HepG2 (cell line): ENCODE measurements at places on chromosomes 16 and 17. TPM values are rescaled to one million over a fixed set of nuclear protein-coding genes. Genes with fewer than 3 reads are reported as not detected.

Gene TSPOAP1
- 0.25 TPM in 1 of 2 replicates, not detected in the other for polyA plus RNA-seq

- DNase-seq, result no peak
These were observed 68.0 kb downstream of the ABR start for GRCh38 chr17:1111599-1112443.

DNA sequence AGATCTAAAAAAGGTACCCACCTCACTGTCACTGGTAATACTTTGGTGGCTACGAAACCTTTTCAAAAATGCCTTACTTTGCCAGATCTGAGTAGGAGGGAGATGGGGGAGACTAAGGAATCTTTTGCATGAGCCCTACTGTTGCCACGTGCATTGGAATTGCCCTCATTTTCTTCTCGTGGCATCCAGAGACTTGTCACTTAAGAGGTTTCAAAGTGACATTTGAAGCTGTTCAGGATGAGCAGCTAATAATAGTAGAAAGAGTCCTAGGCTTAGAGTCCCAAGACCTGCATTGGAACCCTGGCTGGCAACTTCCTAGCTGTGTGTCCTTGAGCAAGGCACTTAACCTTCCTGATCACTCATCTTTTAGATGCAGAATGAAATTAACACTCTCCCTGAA lies 43.5 kb downstream of the GPRC5B start:
- DNase-seq, result no peak

Gene ABCA5
- polyA plus RNA-seq, result 9.7 and 12.2 TPM in 2 replicates

DNA sequence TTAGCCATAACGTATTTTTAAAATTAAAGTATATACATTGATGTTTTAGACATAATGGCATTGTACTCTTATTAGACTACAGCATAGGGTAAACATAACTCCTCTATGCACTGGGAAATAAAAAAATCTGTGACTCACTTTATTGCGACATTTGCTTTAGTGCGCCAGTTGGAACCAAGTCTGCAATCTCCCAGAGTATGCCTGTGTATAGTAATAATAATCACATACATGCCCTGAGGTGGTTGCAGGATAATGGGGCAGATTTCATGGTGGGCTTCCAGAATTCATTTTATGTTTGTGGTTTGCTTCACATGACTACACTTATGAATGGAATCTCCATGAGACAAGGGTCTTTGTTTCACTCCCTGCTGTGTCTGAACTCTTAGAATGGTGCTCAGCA lies 66.9 kb upstream of the N4BP1 start:
- DNase-seq, result no peak

DNA sequence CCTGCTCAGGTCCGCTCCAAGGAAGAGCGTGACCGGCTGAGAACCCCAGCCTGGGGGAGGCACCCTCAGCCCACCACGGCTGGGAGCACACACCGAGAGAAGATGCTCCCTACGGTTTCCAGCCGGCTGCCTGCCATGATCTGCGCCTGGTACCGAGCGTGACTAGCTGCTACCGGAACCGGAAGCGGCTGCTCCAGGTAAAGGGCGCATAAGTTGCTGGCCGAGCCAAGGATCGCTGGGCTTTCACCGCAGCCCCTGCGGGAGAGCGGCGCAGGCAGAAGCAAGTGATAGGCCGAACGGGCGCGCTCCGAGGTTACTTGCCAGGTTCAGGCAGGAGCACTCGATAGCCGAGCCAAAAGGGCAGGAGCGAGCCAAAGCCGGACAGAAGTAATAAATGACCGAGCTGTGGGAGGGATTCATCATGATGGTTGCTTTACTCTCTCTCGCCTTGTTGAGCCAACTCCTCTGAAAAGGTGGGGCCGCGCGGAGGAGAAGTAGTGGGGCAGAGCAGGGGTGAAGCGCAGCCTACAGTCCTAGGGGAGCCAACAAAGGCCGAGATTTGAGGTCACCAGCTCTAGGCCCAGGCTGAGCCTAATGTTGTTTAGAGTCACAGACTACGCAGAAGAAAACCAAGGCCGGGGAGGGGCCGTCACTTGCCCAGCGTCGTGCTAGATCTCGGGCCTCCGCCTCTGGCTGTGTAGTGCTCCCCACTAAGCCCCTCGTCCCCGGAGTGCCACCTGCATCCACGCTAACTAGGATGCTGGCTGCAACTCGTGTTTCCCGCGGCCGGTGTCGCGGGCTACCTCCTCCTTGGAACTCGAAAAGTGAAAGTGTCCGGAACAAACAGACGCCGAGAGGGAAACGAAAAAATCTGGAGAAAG lies at the start of gene MRPS23:
MRPS23 (minus strand) TSS at position 171 of the 881 bp plus-strand sequence; CDS start at position 137, 34 bp downstream.
- peak; percentile 99 for DNase-seq

DNA sequence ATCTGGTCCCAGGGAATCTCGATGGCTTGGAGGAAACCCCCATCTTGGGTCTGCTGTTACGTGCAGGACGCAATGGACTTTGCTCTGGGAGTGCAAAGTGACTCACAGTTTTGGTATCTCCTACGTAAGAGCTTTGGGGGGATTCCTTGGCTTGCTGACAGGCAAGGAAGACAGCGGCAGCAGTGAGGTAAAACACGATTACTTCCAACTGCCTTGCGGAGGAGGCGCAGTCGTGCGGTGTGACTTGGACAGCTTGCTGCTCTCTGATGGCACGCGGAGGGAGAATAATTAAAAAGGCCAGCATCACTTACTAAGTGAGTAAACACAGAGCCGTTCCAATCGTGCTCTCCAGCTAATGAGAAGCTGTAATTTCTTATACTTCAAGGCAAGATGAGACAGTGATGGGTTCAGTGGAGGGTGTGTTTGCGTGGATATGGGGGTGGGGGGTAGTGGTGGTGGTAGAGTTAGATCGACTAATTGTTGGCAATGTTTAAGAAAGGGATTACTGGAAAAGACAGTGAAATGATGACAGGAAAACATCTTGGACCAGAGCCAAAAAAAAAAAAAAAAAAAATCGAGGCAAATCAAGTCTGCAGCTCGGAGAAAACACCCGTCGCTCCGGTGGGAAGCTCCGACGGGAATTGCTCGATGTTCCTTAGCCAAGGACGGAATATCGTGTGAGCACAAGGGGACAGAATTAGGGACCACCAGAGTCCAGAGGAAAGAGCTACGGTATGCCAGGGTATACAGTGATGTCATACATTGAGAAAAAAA lies 184.8 kb upstream of the ZFHX3 start:
- DNase-seq, result peak; percentile 74

DNA sequence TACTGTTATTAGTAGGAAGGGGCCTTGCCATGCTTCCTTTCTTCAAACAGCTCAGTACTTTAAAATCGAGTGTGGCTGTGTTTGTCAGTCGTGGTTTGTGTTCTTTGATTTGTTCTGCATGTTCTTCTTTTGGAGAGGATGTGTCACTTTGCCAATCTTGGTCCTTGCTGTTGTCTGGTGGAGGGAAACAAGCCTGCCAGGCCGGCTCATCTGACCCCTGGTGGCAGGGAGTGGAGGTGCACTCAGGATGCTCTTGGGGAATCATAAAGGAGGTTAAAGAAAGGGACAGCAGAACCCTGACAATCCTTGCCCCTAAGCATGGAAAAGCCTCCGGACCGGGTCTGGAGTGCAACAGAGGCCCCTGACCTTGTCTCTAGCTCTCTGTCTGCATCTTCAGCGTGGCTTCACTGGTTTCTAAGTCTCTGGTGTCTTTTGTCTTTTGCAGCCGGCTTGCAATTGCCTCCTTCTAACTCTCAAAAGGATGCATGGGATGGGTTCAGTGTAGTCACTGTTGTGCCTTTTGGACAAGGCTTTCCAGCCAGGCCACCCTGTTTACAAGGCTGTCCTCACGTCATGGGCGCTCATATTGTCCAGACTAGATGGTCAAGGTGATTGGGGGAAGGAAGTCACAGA lies 135.8 kb downstream of the WWOX start:
- DNase-seq, result peak; percentile 65

Gene GAN
- 2.9 and 4.3 TPM in 2 replicates for polyA plus RNA-seq

DNA sequence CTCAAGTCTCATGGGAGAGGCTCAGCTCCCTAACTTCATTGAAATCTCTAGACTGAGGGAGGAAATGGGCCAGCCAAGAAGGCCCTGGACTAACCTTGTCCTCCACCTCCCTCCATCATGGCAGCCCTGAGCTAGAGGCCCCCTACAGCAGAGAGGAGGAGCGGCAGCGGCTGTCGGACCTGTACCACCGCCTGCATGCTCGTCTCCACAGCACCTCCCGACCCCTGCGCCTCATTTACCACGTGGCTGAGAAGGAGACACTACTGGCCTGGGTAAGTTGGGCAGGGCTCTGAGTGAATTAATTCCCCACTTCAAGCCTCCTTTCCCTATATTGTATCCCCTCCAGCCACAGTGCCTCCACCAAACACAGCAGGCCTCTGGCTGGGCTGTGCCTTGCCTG lies 3.8 kb upstream of the SYCE1L start:
- DNase-seq, result no peak

Gene KCNH6
- 0.05 and 0.18 TPM in 2 replicates for polyA plus RNA-seq

DNA sequence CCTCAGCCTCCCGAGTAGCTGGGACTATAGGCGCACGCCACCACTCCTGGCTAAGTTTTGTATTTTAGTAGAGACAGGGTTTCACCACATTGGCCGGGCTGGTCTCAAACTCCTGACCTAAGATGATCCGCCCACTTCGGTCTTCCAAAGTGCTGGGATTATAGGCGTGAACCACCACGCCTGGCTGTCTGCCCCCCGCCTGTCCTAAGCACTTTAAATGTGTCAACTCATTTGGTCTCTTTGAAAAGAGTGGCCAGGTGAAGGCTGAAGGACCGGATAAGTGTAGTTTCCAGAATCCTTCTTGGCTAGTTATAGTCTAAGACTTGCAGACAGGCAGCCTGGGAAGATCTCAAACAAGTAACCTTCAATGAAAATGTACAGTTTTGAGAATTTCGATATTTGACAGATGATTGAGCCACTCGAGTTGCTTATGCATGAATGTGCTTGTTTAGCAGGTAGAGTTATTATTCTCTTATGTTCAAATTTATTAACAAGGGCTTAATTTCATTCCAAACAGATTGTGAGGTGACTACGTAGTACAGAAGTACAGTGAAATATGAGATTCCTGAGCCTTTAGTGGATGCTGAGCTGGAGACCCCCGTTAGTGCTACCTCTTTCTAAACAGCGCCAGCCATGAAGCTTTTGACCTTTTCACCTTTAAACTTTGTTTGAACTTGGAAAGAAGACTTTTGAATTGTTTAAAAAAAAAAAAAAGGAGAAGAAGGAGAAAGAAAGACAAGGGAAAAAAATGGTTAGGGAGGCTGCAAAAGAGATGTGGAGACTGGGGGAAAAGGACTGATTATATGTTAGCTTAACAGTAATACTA lies 164.4 kb upstream of the TBX2 start:
- no peak for DNase-seq

Gene ADORA2B
- polyA plus RNA-seq, result 18.2 and 20.0 TPM in 2 replicates

DNA sequence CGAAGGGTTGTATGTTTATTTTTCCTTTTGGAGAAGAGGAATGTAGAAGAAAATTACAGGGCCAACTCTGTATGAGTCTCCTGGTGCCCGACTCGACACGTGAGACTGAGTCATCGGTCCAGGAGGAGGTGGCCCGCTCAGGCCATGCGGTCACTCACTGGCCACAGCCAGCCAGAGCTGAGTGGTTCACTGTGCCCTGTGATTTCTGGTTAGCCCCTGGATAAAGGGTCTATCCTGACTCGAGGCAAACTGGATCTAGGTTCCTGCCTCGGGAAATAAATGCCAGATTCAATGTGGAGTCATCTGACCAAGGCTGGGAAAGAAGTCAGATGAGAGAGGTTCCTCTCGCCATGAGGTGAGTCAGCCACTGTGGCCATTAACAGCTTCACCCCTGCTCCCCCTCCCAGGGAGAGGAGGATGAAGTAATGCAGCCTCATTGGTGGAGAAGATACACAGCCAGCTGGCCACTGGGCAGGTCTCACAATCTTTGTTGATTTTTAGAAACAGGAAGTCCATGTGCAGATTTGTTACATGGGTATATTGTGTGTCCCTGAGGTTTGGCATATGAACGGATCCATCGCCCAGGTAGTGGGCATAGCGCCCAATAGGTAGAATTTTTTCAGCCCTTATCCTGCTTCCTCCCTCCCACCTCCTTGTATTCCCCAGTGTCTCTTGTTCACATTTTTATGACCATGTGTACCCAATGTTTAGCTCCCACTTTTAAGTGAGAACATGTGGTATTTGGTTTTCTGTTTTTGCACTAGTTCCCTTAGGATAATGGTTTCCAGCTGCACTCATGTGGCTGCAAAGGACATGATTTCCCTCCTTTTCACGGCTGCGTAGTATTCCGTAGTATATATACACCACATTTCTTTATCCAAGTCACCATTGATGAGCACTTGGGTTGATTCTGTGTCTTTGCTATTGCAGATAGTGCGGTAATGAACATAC lies 21.7 kb upstream of the USP36 start:
- peak; percentile 62 for DNase-seq

GRCh38 chr17:35788477-35789368 lies 6.7 kb downstream of the MMP28 start:
- no peak for DNase-seq

GRCh38 chr16:86818671-86819532 lies 240.6 kb downstream of the FOXL1 start:
- no peak for DNase-seq

- DNase-seq, result no peak
These were observed 93.9 kb downstream of the STH start for GRCh38 chr17:46092991-46093390.
